Lung (tissue), 17 donors: ENCODE measurements at places on chromosomes 3 and 15. TPM values are rescaled to one million over a fixed set of nuclear protein-coding genes. Genes with fewer than 3 reads are reported as not detected.

DNA sequence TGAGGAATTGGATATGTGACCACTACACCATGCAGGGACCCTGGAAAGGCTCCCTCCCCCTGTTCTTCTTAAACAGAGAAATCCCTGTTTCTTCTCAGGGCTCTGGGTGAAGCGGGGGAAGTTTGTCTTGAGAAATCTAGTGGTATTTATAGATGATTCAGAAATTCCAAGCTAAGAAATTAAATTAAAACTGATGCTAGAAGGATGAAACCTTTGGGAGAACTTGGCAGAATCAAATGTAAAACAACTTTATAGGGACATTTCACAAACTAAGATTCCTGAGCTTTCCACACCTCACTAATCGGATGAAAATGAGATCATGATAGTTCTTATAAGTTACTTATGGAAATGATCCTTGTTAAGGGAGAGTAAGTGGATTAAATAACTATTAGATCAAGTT, 54.2 kb downstream of the FBXL2 start:
- no peaks in the 10 kb centered on the region for H3K27me3 ChIP-seq
- no peaks in the 10 kb centered on the region for H3K36me3 ChIP-seq
- no peak overlapping the region for H3K4me3 ChIP-seq
- H3K27ac ChIP-seq, result no peak overlapping the region
- DNase-seq, result no peak

- no peaks in the 10 kb centered on the region for H3K36me3 ChIP-seq
- no peak for DNase-seq
- H3K4me1 ChIP-seq, result peaks cover 17% of the 10 kb centered on the region
These were observed 1.6 kb downstream of the TTC21A start for GRCh38 chr3:39109086-39109485.

The RPL4 gene
- 2,474 TPM for polyA plus RNA-seq

The CKMT1B gene
- polyA plus RNA-seq, result 2.6 TPM

DNA sequence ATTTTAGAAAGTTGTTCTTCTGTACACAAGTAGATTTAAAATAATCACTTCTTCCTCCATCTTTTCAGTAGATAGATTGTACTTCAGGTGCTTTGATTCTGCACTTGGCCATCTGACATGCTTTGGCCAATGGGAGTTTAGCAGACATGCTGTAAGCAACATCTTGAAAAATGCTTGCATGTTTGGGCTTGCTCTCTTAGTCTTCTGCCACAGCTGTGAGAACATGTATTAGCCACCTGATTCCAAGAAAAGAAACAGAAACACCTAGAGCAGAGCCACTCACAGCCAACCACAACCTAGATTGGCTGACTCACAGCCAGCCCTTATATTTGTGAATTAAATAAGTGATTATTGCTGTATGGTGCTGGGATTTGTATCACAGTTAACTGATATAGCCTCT, 70.2 kb upstream of the GADL1 start:
- no peaks in the 10 kb centered on the region for H3K4me1 ChIP-seq
- no peak for DNase-seq
- no peaks in the 10 kb centered on the region for H3K36me3 ChIP-seq
- no peak overlapping the region for H3K27ac ChIP-seq
- H3K27me3 ChIP-seq, result no peaks in the 10 kb centered on the region

GRCh38 chr3:112327371-112327951, 5.5 kb upstream of the CD200 start:
- DNase-seq, result peak; percentile 87
- H3K4me3 ChIP-seq, result no peak overlapping the region
- H3K27ac ChIP-seq, result no peak overlapping the region
- H3K27me3 ChIP-seq, result no peaks in the 10 kb centered on the region

DNA sequence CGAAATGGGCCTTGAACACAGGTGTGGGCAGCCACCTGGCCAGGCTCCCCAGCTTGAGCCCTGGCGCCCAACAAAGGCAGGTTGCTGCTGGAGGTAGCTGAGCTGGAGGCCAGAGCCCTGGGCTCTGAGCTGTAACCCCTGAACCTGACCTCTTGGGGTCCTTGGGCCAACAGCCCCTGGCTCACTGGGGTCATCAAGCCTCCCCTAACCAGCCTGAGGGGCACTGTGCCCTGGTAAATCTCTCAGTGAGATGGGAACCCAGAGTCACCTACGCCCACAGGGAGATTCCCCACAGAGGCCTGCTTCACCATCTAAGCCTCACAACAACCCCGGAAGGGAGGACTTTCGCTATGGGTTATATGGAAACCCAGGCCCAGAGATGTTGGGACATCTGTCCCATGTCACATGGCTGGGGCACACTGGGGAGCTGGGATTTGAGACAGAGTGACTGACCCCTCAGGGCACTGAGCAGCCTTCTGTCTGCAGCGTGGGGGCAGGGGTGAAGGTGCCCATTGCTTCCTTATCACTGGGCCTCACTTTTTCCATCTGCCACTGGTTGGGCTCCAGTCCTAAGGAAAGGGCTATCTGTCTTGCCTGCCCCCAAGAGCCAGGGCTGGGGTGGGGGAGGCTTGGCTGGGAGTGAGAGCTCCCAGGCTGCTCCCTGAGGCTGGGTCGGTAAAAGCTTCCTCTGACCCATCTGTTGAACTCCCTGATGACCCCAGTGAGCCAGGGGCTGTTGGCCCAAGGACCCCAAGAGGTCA, 59.1 kb downstream of the IQSEC1 start:
- no peak overlapping the region for H3K4me3 ChIP-seq
- H3K27ac ChIP-seq, result no peak overlapping the region
- H3K36me3 ChIP-seq, result no peaks in the 10 kb centered on the region
- H3K4me1 ChIP-seq, result peaks cover 23% of the 10 kb centered on the region
- no peak for DNase-seq

The THSD4 gene
- 6.0 TPM for polyA plus RNA-seq

DNA sequence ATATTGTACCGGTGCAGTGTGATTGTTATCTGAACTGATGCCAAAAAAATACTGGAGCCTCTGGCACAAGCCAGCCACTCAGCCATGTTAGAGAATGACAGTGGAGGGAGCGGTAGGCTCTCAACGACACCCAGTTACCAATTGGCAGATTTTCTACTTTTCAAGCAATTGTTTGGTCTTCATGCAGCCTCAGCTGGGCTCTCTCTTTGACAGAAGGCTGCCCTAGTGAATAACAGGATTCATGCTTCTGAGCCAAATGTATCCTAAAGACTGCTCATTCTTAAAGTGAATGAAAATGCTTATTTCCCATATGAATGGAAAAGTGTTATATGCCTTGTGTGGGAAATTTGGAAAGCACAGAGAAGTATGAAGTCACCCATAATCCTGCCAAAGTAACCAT, 261.2 kb upstream of the TRIM42 start:
- peaks cover 2% of the 10 kb centered on the region for H3K4me1 ChIP-seq
- H3K27me3 ChIP-seq, result no peaks in the 10 kb centered on the region
- no peak for DNase-seq
- no peak overlapping the region for H3K4me3 ChIP-seq

DNA sequence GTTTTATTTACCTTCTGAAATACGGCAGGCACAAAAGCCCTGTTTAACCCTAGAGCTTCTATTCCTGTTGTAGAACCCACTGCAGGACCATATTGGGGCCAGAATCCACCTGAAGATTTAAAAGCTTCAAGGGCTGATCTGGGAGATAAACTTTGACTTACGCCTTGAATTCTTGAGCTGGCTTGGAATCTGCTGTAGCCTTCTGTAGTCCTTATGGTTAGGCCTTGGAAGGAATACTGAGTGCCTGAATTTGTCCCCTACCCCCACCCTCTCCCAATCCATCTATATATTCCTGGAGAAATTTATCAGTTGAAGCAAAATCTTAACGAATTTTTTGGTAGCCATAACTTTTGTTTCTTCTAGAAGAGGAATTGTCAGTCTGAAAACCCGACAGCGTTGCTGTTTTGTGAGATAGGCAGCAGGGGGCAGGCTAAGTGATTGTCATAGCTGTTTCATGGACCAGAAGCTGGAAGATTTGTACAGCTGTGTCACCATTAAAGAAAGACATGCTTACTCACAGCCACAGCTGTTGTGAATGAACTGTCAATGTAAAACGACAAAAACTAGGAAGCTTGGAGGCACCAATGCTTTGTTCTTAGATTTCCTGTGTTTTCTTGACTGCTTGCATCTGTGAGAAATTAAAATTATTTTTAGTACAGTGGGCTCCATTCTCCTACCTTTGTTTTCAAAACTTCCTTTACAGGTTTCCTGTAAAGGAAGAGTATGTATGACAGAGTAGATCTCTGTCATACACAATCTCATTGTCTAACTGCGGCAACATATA, 12.8 kb downstream of the LXN start:
- peak overlapping the region; percentile 31 for H3K27ac ChIP-seq
- H3K27me3 ChIP-seq, result no peaks in the 10 kb centered on the region
- DNase-seq, result peak; percentile 69
- H3K4me1 ChIP-seq, result peaks cover 3% of the 10 kb centered on the region
- H3K4me3 ChIP-seq, result no peak overlapping the region

- no peak overlapping the region for H3K4me3 ChIP-seq
- H3K4me1 ChIP-seq, result no peaks in the 10 kb centered on the region
- no peaks in the 10 kb centered on the region for H3K36me3 ChIP-seq
- peaks cover 11% of the 10 kb centered on the region for H3K27me3 ChIP-seq
These were observed 16.7 kb upstream of the WNT7A start for GRCh38 chr3:13896473-13897154.

GRCh38 chr15:87033056-87033455, 953.4 kb downstream of the AGBL1 start:
- no peak overlapping the region for H3K27ac ChIP-seq
- no peaks in the 10 kb centered on the region for H3K27me3 ChIP-seq
- H3K36me3 ChIP-seq, result no peaks in the 10 kb centered on the region
- no peaks in the 10 kb centered on the region for H3K4me1 ChIP-seq
- H3K4me3 ChIP-seq, result no peak overlapping the region

DNA sequence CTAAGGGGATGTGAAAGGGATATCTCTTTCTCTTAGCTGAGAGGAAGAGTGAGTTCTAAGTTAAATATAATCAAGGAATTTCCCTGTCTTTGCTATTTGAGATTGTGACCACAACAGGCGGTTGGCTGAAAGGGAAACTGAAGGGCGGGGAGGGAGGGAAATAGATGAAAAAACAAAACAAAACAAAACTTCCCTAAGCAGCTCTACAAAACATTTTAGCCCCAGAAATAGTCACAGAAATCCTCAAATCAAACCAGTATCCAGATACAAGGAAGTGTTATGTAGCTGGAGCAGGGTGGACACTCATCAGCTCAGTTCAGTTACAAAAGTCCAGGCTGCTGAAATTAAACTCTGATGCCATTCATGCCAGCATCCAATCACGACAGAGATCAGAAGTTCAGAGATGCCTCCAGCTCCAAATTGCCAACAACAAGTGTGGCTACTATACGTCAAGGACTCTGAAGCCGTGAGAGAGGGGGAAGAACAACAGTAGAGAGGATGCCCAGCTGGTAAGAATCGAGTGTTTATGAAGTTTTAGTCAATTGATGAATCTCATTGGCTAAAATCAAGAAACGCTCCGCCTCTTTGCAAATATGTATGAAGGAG, 319 bp upstream of the TP63 start:
- no peaks in the 10 kb centered on the region for H3K27me3 ChIP-seq
- peak overlapping the region; percentile 12 for H3K27ac ChIP-seq
- DNase-seq, result no peak
